Stimulated activated CD8-positive, alpha-beta memory T cell treated with anti-CD3 and anti-CD28 coated beads, Interleukin-4, amount 100 ng/mL, for 4 hours (primary cell): ENCODE measurements at places on chromosomes 3 and 15.

DNA sequence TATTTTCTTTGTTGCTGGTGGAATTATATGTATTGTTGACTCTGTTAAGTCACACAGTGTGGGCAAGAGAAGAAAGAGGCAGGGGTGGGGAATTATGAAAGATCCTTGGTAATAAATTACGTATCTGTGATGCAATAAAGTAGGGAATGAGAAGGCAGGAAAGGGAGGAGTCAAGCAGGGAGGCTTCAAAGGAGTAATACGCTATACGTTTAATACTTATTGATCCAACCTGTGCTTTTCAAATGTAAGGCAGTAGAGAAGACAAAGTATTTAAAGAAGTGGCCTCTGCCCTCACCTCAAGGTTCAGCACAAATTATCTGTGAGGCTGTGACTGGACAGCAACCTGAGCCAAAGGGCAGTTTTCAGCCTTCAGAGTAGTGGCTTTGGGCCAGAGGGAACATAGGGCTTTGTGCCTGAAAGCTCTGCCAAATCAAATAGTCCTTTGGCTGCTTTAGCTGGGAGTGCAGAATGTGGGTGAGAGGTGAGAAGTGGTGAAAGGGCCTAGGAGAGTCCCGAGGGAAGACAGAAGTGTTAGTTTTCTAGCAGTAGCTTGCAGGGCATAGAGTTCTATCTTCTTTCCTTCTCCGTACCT lies 1.2 kb upstream of the PLIN1 start:
- DNase-seq: no peak

GRCh38 chr3:51921081-51921578 lies 18.0 kb upstream of the IQCF1 start:
- DNase-seq: no peak

DNA sequence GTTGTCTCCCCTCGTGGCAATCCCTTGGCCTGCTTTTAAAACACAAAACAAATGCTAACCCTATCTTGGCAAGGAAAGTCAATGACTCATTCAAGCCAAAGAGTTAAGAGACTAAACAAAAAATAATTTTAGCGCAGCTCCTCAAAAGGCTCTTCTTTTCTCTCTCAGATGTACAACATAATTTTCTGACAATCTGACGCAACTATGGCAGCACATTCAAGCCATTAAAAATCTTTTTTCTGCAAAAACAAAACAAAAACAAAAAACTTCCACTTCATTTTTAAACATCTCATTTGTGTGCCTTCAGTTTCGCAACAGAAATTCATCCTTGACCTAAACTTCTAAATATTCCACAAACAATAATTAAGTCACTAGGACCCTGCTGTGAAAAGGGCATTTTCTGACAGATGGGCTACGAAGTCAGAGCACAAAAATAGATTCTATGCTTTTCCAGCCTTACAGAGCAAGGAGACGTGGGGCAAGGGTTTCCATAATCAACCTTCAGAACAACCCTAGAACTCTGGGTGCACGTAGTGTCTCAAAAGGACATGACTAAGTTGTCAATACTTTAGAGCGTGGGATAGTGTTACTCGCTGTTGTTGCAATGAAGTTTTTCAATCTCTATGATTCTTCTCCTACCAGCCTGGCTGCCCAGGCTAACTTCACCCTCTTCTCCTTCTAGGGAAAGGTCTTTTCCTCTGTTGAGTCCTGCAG lies 84.3 kb downstream of the MB21D2 start:
- DNase-seq: no peak

DNA sequence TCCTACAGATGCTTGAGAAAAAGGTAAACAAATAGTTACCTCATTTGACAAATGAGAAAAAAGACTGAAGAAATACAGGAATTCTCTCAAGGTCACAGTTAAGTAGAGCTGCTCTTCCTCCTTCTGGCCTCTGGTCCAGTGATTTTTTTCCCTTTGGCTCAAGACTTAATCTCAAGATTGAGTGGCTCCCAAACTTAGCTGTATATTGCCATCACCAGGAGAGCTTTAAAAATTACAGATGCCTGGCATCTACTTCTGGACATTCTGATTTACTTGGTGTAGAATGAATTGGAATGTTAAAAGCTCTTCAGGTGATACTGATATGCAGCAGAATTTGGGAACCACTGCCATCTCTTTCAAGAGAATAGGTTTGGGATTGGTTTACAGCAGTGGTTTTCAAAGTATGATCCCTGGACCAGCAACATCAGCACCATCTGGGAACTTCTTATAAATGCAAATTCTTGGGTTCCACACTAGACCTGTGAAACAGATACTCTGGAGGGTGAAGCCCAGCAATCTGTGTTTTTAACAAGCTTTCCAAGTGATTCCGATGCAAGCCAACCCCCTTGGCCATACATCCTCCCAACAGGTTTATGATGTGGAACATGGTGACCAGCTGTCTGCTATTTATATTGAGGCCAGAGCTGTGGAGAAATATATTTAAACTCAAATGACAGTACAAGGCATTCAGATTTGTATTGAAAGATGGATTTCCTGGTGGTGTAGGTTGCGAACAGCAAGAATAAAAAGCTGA lies 333.0 kb upstream of the RARB start:
- DNase-seq: no peak

DNA sequence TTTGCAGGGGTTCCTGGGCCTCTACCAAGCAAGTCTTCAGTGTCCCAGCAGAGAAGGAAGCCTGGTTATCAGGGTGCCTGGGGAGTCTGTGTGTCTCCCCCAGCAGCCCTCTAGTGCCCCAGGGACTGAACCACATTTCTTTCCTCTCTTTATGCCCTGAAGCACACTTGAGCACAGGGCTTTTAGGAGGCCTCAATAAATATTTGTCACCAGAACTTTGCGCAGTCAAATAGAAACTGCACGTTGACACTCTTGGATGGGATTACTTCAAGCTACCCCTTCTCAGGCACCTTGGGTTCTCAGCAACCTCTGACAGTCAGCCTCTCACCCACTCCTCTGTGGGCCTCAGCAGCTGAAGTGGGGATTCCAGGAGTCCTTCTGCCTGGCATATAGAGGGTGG lies 226.6 kb upstream of the HES1 start:
- no peak for DNase-seq
